ENCODE measurements at places on chromosomes 16 and 17.
A peak's percentile ranks its signal among the peaks of the same experiment; 100 is the strongest.

DNA sequence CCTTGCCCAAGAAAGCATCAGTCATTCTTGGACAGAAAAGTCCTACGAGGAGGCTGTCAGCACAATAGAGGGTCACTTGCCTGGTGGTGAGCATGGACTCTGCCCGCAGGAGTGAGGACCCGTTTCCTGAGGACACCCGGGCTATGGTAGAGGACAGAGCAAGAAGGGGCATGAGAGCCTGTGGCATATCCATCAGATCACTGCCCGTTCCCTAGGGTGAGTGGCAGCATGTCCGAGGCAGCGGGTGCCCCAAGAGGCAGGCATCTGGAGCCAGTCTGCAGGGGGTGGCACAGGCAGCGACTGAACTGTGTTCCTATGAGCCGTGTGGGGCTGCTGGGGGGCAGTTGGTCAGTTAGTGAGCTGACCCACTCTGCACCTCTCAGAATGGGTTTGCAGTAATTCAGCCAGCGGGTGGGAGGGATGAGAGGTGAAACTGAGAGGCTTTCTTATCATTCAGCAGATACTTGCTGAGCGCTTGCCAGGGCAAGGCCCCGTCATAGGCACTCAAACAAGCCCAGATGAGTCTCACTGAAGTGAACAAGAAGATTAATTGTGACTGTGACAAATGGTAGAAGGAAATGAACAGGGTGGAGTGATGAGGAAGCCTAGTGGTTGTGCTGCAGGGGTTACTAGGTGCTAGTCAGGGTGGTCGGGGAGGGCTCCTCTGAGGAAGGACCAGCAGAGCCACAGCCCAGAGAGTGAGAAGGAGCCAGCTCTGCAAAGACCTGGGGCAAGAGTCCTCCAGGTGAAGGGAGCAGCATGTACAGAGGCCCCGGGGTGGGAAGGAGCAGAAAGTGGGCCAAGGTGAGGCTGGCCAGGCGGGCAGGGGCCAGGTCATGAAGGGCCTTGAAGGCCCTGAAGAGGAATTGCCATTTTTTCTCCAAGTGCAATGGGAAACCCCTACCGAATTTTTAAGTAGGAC lies 87.9 kb downstream of the CLEC16A start:
- DNase-seq: no peak

GRCh38 chr17:8709006-8709405 lies 35.6 kb downstream of the CCDC42 start:
- no peak for DNase-seq

- peak; percentile 42 for DNase-seq
These were observed 6.0 kb upstream of the LPCAT2 start for GRCh38 chr16:55502801-55503366.

GRCh38 chr17:75636381-75637142 lies 3.3 kb downstream of the SMIM5 start:
- no peak for DNase-seq

GRCh38 chr17:43755389-43755875 lies 3.2 kb downstream of the SOST start:
- DNase-seq: no peak

DNA sequence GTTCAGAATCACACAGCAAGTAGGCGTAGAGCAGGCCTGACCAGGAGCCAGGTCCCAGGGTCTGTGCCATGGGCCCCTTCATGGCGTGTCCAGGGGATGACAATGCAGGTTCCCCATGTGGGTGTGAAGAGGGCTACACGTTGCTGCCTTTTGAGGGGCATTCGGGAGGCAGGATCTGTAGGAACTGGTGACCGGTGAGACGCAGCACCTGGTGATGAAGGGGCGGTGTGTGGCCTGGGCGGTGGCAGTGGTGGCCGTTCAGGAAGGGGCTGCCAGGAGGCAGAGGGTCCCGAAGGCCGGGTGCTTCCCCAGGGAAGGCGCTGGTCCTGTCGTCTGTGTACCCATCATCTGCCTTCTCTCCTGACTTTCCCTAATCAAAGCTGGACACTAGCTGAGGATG lies 34.6 kb downstream of the ZNF750 start:
- DNase-seq: no peak

- DNase-seq: no peak
These were observed 42.1 kb downstream of the SRCIN1 start for GRCh38 chr17:38563362-38564253.

GRCh38 chr17:77897741-77898301 lies 60.7 kb upstream of the TNRC6C start:
- no peak for DNase-seq

- no peak for DNase-seq
These were observed 18.1 kb downstream of the MAP3K14 start for GRCh38 chr17:45298546-45299285.

- DNase-seq: no peak
These were observed 142.6 kb upstream of the HLF start for GRCh38 chr17:55122114-55122513.

DNA sequence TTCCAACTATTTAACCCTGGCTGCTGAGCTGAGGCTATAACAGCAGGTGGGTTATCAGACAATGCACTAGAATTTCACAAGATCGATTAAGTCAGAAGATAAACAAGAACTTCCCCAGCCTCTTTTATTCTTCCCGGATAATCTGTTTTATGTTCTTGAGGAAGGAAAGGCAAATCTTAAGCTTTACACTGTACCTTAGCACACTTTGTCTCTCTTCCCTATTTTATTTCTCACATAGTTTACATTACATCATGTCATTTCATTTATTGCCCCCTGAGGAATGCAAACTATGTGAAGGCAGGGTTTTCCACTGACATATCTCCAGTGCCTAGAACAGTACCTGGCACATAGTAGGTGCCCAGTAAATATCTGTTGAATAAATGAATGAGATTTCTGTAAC lies 139.6 kb downstream of the SKAP1 start:
- no peak for DNase-seq

DNA sequence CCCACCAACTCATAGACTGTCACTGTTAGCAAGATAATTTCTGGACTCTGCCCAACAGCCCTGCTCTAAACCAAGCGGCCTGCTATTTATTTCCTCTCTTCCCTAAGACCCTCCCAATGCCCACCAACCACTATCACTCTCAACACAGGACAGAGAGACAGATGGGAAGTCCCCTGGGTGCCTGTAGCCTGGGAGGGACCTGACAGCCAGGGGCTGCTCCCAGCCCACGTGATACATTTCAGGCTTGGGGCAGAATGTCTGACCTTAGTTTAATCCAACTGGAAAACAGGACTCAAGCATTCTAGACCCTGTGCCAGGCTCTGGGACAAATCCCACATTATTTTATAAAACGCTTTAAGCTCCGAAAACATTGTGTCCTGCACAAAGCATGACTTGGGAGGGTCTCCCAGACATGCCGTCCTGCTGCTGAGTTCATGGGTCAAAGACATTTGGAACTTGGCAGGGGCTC lies 23.6 kb downstream of the XYLT1 start:
- DNase-seq: no peak

DNA sequence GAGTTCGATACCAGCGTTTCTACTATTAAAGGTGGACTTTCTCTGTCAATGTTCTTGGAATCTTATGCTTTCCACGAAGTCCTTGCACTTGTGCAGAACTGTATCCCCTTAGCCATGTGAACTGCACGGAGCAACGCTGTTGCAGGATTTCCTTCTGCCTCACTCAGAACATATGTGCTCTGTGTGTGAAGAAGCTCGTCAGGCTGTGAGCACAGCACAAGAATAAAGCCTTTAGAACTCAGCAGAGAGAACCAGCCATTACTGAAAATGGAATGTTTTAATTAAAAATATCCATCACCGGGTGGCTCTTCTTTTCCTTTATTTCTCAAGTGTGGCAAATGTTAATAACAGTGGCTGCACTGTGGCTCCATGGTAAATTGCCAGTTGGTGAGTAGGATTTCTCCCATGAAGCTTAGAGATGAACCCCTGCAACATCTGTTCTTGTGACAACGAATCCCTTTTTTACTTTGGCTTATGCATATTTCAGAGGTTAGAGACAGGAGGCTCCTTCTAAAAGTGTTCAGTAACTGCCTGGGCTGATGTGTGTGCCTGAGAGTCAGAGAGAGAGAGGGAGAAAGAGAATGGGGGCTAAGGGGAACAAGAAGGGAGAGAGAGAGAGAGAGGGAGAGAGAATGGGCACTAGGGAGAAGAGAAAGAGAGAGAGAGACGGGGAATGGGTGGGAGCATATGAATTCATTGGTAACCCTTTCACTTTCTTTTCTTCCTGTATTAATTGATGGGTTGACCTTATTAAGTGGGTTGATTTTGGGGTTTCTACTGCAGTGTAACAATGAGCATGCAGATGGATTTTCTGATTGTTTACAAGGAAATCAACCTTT lies 50.0 kb downstream of the RPTOR start:
- DNase-seq: no peak

DNA sequence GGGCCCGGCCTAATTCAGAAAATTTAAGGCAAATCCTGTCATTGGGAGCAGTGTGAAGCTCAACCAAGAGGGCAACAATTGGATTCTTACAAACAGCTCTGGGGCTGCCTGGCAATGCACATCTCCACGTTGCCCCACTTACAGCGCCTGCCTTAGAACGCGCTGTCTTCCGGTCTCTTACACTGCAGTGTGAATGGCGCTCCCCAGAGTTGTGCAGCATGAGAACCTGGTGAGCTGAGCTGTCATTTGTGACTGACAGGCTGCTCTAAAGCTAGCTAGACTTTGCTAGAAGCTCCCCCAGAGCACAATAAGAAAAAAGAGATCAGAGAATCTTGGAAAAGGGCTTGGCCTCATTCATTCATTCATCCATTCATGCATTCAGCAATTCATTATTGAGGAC lies 64.5 kb upstream of the PLCG2 start:
- DNase-seq: no peak

- no peak for DNase-seq
These were observed 27.9 kb downstream of the RPRML start for GRCh38 chr17:46950997-46951621.

DNA sequence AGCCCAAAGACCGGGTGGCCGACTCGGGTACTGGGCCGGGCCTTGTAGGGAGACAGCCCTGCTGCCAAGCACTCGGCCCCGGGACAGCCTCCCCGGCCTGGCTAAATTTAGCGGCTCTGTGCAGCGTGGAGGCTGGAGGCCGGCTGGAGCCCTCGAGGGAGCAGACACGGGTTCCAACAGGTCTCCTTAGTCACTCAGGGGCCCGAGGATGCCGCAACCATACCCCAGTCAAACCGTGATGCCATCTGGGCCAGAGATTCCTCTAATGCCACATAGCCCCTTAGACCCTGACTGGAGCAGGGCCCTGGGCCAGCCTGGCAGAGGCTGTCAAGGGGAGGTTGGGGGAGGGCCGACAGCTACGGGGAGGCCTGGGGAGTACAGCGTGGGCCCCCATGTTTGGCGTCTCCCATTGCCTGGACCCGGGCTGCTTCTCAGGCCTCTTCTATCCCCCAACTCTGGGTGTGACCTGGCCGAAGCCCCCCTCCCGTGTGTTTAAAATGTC lies 2.9 kb upstream of the P2RX1 start:
- no peak for DNase-seq

DNA sequence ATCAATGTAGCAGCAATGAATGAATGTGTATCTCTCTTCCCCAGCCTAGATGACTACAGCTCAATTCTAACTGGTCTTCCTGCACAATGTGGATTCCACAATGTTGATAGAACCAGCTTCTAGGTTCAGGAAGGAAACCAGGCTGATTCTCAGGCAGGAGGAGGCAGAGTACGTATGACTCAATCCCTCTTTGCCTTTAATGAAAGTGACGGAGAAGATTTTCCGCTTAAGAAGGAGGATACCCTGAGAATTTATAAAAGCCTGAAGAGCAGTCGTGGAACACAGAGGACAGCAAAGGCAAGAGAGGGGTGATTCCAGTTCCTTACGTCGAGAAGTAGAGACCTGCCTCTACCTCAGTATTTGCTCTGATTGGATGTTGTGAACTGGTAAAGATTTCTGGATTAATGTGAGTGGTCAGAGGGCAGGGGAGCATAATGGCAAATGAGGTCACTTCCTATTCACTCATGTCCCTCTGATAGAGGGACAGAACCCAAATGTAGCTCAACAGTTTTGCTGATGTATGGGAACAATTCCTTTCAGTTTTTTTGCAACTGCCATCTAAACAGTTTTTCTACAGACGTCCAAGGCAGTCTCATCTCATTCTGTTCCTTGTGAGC lies 15.0 kb upstream of the SLC16A11 start:
- peak; percentile 78 for DNase-seq

DNA sequence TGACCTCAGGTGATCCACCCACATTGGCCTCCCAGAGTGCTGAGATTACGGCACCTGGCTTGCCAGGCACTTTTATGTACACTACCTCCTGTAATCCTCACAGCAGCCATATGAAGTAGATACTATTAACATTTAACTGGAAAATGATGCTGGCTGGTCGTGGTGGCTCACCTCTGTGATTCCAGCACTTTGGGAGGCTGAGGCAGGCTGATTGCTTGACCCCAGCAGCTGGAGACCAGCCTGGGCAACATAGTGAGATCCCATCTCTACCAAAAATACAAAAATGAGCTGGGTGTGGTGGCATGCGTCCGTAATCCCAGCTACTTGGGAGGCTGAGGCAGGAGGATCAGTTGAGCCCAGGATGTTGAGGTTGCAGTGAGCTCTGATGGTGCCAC lies 2.0 kb upstream of the MAPK3 start:
- no peak for DNase-seq

- DNase-seq: no peak
These were observed 114.8 kb downstream of the METRNL start for GRCh38 chr17:83194186-83194561.

DNA sequence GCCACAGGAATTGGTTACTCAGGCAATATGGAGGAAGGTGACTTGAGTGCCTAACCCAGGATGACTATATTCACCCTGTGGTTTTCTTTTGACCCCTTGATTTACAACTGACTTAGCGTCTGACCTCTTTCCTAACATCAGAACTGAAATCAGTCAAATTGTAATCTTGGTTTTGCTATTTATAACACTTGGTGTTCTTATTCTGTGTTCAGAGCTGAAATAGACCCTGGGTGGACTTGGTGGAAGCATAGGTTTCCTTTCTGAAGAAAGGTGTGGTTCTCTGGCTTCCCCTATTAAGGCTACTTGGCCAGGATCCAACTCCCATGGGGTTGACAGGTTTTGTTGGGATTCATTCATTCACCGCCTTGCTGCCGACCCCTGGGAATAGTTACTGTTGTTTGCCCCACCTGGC lies 80.8 kb downstream of the CLEC16A start:
- DNase-seq: no peak

- DNase-seq: no peak
These were observed 1.7 kb downstream of the METRNL start for GRCh38 chr17:83080858-83081683.

GRCh38 chr16:80299416-80299815 lies 241.4 kb upstream of the DYNLRB2 start:
- no peak for DNase-seq

DNA sequence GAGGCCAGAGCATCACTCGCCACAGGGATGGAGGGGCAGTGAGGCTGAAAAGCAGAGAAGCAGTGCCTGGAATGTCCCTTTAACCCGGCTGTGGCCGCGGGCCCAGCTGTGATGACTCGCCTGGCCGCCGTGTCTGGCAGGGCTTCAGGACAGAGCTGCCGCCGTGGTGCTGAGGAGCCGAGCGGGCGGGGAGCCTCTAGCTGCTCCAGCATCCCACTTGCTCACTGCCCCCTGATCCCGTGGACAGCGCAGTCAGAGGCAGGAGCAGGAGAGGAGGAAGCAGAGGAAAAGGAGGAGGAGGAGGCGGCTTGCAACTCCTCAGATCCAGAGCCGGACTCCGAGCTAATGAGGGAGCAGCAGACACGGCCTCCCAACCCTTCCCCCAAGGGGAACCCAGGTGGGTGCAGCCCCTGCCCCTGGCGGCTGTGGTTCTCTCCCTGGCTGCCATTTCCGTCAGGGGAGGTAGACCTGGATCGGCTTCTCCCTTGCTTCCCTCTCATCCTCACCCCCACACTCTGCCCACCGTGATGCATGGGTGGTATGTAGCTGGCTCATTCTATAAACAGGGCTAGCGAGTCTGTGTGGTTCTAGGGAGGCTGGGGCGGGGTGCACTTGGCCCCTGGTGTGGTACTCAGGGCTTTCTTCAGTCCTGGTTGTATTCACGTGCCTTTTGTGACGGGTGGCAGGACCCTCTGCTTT lies 165.7 kb downstream of the CMIP start:
- peak; percentile 66 for DNase-seq

Data from HT1080 (cell line).